ENCODE measurements at places on chromosomes 11 and 22. TPM values are rescaled to one million over a fixed set of nuclear protein-coding genes. Genes with fewer than 3 reads are reported as not detected.

- no peaks in the 10 kb centered on the region for H3K27me3 ChIP-seq
- H3K4me3 ChIP-seq = no peak overlapping the region
- DNase-seq = peak; percentile 7
- H3K36me3 ChIP-seq = no peaks in the 10 kb centered on the region
- no peak overlapping the region for H3K27ac ChIP-seq
Observed at GRCh38 chr11:19673924-19674729, 38.5 kb upstream of the NAV2 start.

FUT4 gene
- total RNA-seq = 7.7 TPM

DNA sequence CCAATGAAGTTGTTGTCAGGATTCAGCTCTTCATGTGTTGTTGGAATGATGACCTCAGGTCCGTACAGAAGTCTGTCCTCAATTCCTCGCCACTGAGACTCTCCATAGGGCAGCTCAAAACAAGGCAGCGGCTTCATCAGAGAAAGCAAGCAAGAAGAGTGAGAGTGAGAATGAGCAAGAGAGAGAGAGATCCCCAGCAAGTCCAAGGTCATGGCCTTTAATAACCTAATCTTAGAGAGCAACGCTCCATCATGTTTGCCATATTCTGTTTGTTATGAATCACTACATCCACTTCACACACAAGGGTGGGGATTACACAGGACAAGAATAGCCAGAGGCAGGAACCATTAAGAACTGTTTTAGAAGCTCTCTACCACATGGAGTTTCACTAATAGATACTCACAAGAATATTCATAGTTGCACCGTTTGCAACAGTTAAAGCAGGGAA is 23.3 kb upstream of the MMP7 start:
- H3K36me3 ChIP-seq = no peaks in the 10 kb centered on the region
- no peak for DNase-seq
- peaks cover 3% of the 10 kb centered on the region for H3K4me1 ChIP-seq
- no peaks in the 10 kb centered on the region for H3K27me3 ChIP-seq

DNA sequence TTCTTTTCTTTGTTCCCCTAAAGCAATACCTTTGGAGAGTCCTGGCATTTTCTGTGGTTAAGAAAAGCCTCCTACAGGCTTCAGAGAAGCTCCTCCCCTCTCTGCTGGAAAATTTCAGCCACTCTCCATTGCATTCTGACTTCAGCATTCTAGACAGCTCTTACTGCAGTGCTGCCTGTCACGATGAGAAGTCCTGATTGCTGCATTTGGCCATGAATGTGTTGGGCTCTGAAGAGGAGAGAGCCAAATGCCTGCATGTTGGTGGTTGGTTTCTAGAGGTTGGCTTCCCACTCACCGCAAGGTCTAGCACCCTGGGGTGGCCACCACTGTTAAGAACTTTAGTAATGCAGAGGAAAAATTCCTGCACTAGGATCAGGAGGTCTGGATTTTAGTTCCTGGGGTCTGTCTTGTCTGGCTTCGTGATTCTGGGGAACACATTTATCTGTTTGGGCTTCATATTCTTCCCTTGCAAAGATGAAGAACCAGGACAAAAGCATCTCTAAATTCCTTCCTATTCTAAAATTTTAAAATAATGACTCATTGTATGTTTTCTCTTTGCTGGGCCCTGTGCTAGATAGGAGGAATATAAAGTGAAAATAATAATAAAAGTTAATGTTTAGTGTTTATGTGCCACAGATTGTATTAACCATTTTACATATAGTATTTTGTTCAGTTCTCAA is 38.1 kb downstream of the COA4 start:
- no peaks in the 10 kb centered on the region for H3K27me3 ChIP-seq
- H3K4me3 ChIP-seq = no peak overlapping the region
- DNase-seq = no peak
- H3K4me1 ChIP-seq = no peaks in the 10 kb centered on the region
- no peak overlapping the region for H3K27ac ChIP-seq
- H3K36me3 ChIP-seq = peaks cover 5% of the 10 kb centered on the region

DNA sequence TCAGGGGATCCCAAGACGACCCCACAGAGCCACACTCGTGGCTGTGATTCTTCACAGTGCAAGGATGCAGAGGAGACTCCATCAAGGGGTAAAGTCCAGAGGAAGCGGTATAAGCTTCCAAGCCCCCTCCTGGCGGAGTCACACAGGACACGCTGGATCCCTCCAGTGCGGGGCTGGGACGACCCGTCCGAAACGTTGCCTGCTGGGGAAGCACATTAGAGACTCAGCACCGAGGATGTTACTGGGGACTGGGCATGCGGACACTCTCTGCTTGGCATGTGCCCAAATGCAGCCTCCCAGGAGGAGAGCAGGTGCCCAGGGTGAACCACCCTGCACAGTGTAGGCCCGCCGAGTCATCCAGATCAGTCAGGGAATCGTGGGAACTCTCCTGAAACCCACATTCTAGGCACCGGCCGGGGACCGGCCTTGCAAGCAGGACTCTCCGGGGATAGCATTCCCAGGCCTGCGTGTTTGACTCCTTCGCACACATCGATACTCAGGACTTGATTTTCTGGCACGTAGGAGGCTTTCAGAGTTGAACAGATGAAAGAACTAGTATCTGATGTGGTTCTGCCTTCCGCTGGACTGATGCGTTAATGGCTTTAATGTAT is 229.8 kb downstream of the TBC1D22A start:
- no peak overlapping the region for H3K4me3 ChIP-seq
- no peaks in the 10 kb centered on the region for H3K36me3 ChIP-seq
- H3K27ac ChIP-seq = no peak overlapping the region
- H3K27me3 ChIP-seq = no peaks in the 10 kb centered on the region
- no peaks in the 10 kb centered on the region for H3K4me1 ChIP-seq

DNA sequence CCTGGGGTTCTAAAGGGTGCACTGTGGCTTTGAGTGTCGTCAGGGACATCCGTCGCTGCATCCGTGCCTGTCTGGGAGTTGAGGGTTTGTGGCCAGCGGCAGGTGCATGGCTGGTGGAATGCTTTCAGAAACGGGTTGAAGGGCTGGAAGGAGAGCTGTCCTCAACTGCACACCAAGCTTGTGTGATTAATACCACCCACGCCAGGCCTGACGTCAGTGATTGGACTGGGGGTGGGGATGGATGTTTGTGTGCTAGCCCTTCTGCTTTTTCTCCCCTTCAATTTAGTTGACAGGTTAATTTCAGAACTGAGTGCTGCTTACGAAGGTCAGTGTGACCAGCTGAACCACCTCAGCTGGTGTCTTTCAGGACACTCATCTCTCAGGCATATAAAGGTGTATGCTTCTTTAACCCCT is 3.2 kb upstream of the GAB2 start:
- no peaks in the 10 kb centered on the region for H3K27me3 ChIP-seq
- DNase-seq = peak; percentile 95
- peak overlapping the region; percentile 66 for H3K27ac ChIP-seq
- H3K4me3 ChIP-seq = peak overlapping the region; percentile 19
- H3K36me3 ChIP-seq = no peaks in the 10 kb centered on the region

- peaks cover 30% of the 10 kb centered on the region for H3K4me1 ChIP-seq
- no peaks in the 10 kb centered on the region for H3K27me3 ChIP-seq
- DNase-seq = no peak
- peaks cover 18% of the 10 kb centered on the region for H3K36me3 ChIP-seq
- no peak overlapping the region for H3K4me3 ChIP-seq
- H3K27ac ChIP-seq = no peak overlapping the region
Observed at GRCh38 chr11:67581469-67581868, 2.1 kb upstream of the GSTP1 start.
